Foreskin fibroblast (primary cell): ENCODE measurements at places on chromosomes 12 and 14.

DNA sequence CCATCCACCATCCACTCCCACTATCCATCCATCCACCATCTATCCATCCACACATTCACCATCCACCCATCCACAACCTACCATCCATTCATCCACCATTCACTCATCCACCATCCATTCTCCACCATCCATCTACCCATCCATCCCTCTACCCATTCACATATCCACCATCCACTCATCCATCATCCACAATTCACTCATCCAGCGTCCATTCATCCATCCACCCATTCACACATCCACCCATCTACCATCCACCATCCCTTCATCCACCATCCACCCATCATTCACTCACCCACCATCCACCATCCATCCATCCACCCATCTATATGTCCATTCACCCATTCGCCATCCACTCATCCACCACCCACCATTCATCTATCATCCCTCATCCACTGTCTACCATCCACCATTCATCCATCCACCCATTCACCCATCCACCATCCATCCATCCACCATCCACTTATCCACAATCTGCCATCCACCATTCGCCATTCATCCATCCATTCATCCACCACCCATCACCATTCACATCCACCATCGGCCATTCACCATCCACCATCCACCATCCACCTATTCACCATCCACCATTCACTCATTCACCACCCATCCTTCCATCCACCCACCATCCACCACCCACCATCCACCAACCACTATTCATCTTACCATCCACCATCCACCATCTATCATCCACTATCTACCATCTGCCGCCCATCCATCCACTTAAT lies 2.0 kb upstream of the AMN start:
- no peak for DNase-seq

DNA sequence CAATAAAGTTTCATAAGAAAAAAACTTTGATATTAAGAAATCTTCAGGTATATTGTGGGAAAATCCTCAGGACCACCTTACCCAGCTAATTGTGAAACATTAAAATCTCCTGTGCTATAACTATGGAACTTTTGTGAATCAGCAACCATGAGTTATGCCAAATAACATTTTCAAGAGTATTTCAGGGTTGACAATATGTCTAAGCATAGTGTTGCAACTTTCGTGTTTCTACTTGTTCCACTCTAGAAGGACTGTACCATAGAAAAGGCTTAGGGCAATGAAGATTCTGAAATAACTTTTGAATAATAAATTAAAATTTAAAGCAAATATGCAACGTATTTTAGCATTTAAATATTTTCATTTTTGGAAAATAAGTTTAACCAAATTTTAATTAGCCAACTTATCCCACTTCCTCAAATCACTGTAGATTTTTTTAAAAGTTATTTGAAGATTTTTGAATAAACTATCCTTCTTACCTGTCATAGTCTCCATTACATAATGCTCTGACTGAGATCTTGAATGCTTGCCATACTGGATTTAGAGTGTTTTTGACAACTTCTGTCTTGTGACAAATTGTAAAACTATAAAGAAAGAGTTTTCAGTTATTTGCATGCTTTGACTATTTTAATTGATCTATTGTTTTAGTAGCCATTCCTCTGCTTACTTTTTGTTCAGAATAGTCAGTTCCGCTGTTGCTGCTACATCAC lies 143.6 kb downstream of the CPNE8 start:
- DNase-seq = no peak

DNA sequence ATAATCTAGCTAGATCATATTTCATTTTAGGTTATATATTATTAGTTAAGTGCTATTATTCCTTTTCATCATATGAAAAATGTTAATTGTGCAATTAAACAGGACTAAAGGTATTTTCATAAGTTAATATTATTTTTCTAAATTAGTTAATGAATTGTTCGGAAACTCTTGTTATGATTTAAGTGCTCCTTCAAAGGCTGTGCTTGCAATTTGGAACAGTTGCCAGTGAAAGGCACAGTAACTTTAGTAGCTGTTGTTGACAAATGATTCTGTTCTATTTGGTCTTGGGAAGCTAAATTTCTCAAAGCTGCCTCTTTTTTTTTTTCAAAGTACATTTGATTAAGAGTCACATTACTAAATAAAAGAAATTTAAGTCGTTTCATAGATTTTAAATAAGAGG lies 40.7 kb downstream of the PTPRQ start:
- DNase-seq = no peak

DNA sequence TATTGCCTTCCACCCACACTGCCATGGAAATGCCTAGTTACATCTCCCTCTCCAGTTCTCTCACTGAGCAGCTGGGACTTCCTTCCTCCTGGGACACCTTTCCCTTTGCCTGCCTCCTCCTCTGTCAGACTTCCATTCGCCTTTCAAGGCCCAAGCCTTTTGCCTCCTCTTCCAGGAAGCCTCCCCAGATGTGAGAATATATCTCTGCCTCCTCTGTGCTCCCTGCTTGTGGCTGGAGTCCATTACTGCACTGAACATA lies 3.1 kb downstream of the IFI27L2 start:
- no peak for DNase-seq

- DNase-seq = no peak
Observed at GRCh38 chr12:89933911-89934310, 225.3 kb upstream of the ATP2B1 start.

DNA sequence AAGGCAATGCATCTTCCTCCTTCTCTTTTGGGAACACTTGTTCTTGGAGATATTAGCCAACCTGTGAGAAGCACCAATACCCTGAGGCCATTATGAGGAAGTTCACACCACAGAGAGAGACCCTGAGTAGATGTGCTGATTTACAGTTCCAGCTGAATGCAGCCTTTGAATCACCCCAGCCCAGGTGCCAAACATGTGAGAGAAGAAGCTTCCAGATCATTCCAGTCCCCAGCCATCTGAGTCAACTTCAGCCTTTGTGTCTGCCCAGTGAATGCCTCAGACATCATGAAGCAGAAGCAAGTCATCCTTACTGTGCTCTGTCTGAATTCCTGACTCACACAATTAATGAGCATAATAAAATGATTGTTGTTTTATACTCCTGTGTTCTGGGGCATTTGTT lies 25.1 kb downstream of the C12orf42 start:
- DNase-seq = no peak

- no peak for DNase-seq
Observed at GRCh38 chr12:123396954-123397353, 13.0 kb downstream of the KMT5A start.

- DNase-seq = no peak
Observed at GRCh38 chr12:87305481-87305880, 723.7 kb downstream of the C12orf50 start.

DNA sequence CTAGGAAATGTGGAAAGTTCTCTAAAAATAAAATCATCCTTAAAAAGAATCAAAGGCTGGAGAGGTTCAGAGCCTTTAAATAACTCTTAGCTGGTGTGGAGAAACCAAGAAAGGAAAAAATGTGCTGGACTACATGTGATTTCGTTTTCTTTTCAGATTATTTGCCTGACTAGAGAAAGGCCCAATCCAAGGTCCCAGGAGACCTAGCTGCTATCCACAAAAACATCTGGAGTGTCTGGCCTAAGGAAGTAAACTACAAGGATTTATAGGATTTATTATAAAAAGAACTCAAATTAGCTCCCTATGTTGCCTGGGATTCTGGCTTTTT lies 774 bp upstream of the TMEM30B start:
- DNase-seq = no peak

GRCh38 chr14:72965249-72965648 lies 39.0 kb downstream of the DCAF4 start:
- DNase-seq = peak; percentile 72

- no peak for DNase-seq
Observed at GRCh38 chr14:69953266-69953915, 74.2 kb downstream of the SMOC1 start.

DNA sequence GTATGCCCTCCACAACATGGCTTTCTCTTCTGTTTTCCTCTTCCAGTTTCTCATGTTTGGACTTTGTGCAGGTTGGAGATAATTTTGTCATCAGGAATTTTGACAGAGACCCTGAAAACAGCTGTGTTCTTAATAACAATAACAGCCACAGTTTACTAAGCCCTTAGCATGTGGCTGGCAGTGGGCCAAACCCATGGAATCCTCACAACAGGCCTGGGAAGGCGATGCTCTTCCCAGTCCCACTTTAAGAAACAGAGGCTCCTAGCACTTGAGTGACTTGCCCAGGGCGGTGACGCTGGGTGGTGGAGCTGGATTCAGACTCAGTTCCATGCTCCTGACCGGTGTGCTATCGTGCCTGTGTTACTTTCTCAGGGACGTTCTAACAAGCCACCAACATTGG lies 20.1 kb upstream of the PLEKHG3 start:
- peak; percentile 70 for DNase-seq

DNA sequence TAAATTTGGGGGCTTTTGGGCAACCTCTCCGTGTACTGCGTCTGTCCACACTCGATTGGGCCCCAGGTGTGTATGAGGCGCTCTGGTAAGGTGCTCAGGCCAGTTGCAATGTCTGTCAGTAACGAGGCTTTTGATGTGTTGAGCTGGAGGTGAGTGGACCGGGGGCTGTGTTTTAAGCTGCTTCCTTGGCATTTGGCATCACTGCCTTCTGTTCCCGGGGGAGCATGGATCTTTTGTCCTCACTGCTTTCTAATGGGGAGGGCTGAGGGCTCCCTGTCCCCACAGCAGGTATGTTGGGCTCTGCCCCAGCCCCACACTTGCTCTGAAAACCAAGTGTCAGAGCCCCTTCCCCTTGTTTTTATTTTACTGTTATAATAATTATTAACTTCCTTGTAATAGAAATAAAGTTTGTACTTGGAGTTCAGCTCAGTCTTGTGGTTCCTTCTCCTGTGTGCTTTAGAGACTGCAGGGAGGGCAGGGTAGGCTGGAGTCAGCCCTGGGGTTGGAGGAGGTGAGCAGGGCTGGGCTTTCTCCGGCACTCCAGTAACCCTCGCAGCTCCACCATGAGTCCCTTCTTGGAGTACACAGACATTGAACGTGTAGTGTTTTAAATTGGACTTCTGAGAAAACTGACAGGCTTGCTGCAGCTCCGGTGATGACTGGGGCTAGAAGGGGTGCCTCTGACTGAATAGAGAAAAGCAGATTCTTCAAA lies 28.0 kb downstream of the TRAFD1 start:
- DNase-seq = no peak

GRCh38 chr14:23486036-23486435 lies 16.5 kb downstream of the NGDN start:
- DNase-seq = no peak

DNA sequence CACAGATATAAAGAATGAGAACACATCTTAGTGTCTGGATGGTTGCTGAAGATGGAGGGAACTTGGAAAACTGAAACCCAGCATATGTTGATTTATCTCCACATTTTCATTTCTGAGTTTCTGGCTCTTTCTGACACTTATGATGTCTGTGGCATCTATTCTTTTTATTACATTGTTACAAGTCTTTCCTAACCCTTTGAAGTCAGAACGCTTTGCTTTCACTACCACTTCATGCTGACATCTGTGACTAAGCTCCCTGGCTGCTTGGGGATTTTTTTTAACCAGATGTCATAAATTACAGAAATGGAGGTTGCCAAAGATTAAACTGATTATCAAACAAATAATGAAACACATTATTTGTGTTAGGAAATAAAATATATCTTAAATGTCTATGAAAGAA lies 188.7 kb downstream of the KITLG start:
- peak; percentile 89 for DNase-seq

- no peak for DNase-seq
Observed at GRCh38 chr12:65389436-65389835, 111.0 kb downstream of the MSRB3 start.

DNA sequence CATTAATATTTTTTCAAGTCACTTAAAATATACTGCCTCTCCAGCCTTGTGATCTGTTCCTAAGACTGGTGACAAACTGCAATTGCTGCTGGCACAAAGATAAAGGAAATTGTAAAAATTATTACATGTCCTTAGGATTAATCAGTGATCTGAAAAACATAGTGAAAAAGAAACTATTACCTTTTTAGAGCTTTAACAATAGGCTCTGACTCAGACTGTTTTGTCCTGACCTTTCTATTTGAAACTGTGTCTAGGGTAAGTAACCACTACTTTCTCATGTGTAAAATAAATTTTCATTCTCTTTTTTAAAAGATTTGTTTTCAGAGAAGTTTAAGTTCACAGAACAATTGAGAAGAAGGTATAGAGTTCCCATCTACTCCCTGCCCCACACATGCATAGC lies 80.4 kb upstream of the CLEC14A start:
- DNase-seq = no peak

GRCh38 chr12:26204612-26205289 lies 9.4 kb downstream of the SSPN start:
- peak; percentile 63 for DNase-seq

GRCh38 chr12:104685366-104685765 lies 228.6 kb downstream of the CHST11 start:
- no peak for DNase-seq

DNA sequence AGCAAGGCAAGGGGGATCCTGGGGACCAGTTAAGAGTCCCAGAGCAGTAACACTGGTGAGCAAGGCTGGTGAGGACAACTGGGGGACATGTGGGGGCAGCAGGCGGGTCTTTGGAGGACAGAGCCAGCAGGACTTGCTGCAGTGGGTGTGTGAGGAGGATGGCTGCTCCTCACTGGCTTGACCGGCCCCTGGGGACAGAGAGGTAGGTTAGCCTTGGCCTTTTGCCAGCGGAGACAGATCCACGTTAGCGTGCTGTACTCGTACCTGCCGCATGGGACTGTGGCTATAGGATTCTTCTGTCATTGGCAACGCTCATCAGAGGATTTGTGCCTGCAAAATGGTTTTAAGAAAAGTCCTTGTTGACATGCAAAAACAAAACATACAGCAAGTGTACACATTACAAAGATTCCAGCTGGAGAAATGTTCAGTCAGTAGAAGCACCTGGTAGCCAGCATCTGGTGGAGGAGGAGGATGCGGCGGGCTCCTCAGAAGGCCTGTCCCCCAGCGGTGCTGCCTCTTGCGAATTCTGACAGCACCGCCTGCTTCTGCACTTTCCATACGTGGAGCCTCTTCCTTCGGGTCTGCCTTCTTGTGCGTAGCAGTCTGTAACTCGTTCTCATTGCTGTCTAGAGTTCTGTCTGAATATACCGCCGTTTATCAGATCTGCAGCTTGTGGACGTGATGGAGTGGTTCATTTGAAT lies 91.3 kb downstream of the EP400 start:
- DNase-seq = no peak

- DNase-seq = no peak
Observed at GRCh38 chr14:23123419-23123818, 4.4 kb upstream of the CEBPE start.

DNA sequence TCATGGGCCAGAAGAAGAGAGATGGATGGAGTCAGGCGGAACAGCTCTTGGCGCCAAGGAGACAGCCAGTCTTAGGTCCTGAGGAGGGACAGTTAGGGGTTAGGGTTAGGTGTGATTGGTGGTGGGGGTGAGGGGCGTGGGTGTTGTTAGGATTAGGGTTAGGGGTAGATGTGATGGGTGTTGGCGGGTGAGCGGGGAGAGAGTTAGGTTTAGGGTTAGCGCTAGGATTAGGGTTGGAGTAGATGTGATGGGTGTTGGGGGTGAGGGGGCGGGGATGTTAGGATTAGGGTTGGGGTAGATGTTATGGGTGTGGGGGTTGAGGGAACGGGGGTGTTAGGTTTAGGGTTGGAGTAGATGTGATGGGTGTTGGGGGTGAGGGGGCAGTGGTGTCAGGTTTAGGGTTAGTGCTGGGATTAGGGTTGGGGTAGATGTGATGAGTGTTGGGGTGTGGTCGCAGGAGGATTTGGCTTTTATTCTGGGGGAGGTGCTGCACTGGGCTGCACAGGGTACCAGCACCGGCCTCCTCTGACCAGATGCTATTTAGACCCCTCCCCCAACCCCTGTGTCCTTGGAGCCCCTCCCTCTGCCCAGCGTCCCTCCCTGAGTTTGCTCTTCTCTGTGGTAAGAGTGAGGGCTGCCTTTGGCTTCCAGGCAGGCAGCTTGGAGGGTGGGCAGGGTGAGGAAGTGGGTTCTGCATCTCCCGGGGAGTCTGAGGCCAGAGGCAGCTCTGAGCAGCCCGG lies 35.6 kb upstream of the FBRSL1 start:
- DNase-seq = no peak
